ENCODE measurements at places on chromosomes 6 and 20. TPM values are rescaled to one million over a fixed set of nuclear protein-coding genes. Genes with fewer than 3 reads are reported as not detected.

The PPIL6 gene
- 0.07 TPM for total RNA-seq

The NEURL2 gene
- 6.6 TPM for total RNA-seq

The TEAD3 gene
- total RNA-seq, result 0.26 TPM

The HNF4A gene
- total RNA-seq, result 0.16 TPM

Measured in T-cell (primary cell).